Vagina (tissue), 2 donors: ENCODE measurements at places on chromosomes 12 and 14. TPM values are rescaled to one million over a fixed set of nuclear protein-coding genes. Genes with fewer than 3 reads are reported as not detected.

IKZF4 gene
- 4.4 TPM for total RNA-seq

DNA sequence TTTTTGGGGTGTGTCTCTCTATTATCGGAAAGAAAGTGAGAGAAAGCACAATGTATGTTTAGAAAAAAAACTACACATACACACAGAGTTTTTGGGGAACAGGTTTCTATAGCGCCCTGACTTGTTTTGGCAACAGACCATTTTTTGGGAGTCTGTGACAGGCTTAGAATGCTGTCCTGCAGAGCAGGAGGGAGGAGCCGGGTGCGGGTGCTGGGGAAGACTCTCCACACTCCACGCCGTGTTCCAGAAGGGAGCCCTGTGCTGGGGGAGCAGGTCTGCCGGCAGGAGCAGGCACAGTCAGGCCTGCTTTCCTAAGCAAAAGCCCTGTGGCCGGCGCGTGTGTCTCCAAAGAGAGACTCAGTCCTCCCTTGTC is 26.5 kb downstream of the CD9 start:
- DNase-seq: no peak

GRCh38 chr14:28608851-28609828 is 157.4 kb upstream of the FOXG1 start:
- no peak for DNase-seq

DNA sequence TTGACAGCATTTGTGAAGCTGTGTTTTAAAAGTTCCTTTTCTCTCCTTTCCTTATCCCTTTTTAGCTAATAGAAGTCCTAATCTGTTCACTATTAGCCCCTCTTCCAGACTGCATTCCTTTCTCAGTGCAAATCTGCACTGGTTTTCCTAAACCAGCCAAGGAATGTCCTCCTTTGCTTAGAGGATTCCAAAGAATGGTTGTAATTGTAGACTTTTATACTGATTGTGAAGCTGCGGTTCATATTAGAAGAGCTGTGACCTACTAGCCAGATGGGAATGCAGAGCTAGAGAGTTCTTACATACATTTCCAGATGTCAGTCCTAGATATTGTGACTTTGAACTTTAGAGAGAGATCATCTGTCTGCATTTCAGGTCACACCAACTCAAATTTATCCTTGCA is 79.8 kb downstream of the MYRFL start:
- DNase-seq: no peak

DNA sequence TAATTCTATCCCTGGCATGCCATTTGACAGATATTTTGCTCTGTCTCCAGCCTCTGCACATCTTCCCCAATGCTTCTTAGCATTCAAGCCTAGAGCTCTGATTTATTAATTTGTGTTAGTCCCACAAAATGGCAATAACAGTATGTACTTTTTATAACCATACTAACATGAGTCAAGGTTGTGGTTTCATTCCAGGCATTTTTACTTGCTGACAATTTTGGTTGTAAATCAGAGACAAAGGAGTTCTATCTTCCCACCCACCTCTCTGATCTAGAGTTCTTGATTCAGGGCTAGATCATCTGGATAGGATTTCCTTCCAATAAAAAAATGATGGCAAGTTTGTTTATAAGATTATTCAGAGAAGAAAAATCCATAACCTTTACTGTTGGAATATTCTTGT is 18.5 kb upstream of the CISTR start:
- no peak for DNase-seq

DNA sequence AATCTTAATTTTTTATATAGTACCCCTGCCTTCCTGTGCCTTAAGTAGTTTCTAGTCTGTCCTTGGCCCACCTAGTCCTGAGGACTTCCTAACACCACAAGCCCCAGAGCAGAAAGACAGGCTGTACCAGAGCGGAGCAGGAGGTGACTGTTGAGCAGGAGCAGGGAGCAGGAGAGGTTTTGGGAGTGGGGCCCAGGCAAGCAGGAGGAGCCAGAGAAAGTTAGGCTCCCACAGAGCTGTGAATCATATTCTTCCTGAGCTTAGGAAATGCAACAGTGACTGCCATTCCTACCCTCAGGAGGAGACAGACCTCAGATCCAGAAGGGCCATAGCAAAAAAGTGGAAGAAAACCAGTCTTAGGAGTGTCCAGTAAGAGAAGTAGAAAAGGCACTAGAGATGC is 28.3 kb upstream of the COL2A1 start:
- DNase-seq: no peak

- DNase-seq: no peak
Measured at GRCh38 chr12:108459149-108459548, 55.9 kb upstream of the FICD start.

FOXG1 gene
- total RNA-seq: not detected

GPR132 gene
- 9.1 TPM for total RNA-seq

GRCh38 chr12:76539727-76540126 is 19.8 kb downstream of the OSBPL8 start:
- no peak for DNase-seq
